ENCODE measurements at places on chromosomes 11 and 22. TPM values are rescaled to one million over a fixed set of nuclear protein-coding genes. Genes with fewer than 3 reads are reported as not detected.

ZNF214 gene
- 1.3 TPM for polyA plus RNA-seq

POU2F3 gene
- 0.40 TPM for polyA plus RNA-seq

TTC36 gene
- polyA plus RNA-seq, result 1.9 TPM

DNA sequence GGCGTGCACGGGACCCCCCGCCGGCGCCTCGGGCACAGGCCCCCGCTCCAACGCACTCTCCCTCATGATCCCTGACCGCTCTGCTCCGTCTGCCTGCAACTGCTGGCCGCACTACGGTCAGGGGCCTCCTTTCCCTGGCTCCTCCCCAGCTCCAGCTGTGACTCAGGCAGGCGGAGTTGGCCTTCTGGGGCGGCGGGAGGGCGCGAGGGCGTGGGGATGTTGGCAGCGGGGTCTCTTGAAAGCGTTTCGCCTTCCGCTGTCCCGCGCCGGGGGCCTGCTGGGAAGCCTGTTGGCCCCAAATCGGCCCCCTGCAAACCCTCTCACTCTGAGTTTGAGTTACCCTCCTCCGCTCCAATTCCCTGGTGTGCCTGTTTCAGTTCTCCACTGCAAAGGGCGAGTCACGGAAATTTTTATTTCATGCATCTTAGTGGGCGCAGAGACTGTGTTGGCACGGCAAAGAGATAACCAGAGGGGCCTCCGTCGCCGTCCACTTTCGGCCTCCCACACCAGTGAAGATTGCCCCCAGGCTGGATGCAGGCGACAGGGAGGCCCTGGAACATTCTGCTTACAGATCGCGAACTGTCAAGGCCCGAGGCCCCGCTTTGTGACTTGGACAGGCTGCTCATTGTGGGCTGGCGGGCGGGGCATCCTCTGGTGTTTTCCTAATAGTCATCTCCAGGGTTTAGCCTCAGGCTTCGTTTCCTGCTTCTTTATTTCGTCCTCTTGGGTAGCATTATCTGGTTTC lies at the start of gene CAVIN3:
CAVIN3 (minus strand) TSS at position 91 of the 745 bp plus-strand sequence; CDS start at position 66, 25 bp downstream.
- peak; percentile 80 for DNase-seq

RHOD gene
- polyA plus RNA-seq, result 16.1 TPM

GRCh38 chr11:110079726-110080125 lies 13.5 kb upstream of the ZC3H12C start:
- DNase-seq, result no peak

DNA sequence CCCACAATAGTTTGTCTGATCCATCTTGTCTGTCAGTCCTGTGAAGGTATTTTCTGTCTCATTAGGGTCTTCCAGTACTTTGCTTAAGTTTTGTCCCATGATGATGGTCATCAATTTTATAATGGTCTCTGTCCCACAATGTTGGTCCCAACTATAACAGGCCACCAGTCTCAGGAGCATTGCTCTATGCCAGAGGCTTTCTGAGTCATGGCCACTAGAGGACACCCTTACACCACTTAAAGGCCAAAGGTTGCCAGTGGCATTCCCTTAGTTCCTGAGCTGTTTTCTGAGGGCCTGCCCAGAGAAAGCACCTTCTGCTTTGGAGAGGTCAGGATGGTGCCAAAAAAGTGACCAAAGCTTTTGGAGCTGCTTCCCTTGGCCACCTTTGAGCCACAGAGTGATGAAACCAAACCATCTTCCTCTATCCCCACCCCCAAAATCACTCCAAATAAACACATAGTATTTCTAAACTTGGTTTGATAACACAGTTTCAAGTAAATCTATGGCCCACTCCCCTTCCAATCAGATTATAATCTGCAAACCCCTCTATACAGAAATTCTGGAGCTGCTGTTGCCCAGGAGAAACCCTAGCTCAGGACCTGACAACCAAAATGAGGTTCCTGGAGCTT lies 19.3 kb downstream of the EIF3F start:
- peak; percentile 63 for DNase-seq

DNA sequence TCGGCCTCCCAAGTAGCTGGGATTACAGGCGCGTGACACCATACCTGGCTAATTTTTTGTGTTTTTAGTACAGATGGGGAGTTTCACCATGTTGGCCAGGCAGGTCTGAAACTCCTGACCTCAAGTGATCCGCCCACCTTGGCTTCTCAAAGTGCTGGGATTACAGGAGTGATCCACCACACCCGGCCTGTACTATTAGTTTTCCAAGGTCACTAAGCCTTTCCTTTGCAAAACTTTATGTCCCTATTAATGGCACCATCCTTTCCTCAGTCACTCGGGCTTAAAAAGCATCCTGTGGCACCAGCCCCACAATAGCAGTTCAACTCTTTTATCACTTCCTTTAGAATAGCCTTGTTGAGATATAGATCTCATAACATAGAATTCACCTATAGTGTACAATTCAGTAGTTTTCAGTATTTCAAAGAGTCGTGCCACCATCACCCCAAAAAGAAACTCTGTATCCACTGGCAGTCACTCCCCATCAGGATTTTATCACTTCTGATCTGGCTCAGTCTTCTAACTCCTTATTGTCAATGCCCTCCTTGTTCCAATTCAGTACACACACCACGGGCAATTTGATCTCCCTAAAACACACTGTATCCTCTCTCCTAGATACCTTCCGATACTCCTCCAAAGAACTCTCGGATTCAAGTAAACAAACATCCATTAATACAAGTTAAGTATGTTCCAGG lies 921 bp upstream of the BCL2L13 start:
- DNase-seq, result no peak

LRRC10B gene
- polyA plus RNA-seq, result 0.09 TPM

EIF1AD gene
- polyA plus RNA-seq, result 14.0 TPM

DNA sequence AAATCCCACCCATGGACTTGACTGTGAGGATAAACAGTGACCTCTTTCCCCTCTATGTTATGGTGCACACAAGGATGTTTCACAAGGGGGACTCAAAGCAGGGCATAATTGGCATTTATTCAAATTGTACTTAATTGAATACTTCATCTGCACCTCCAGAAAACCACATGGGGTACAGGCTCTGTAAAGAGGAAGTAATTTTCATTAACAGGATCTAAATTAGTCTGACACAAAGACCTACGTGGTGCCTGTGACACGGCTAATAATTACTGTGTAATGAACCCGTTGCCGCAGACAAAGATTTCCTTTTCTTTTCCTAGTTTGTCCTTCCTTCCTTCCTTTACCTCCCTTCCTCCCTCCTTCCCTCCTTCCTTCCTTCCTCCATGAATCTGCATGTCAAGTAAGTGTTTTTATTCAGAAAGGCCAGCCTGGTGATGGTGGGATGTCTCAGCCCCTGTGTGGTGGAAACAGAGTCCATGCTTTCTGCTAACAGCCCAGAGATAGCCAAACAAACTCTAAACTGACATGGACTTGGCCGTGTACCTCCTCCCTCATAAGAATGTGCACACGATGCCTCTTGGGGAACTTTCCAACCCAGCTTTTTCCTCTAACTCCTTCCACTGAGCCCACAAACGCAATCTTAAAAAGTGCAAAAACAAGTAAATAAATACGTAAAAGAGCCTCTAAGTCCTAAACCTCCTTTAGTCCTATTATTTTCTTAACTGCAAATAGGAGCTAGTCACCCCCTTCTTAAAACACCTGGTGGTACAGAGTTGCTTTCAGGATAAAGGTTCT lies 118.8 kb downstream of the INSC start:
- no peak for DNase-seq

TOP3B gene
- 20.5 TPM for polyA plus RNA-seq

GRCh38 chr11:120424185-120424969 lies 87.2 kb upstream of the GRIK4 start:
- no peak for DNase-seq

DNA sequence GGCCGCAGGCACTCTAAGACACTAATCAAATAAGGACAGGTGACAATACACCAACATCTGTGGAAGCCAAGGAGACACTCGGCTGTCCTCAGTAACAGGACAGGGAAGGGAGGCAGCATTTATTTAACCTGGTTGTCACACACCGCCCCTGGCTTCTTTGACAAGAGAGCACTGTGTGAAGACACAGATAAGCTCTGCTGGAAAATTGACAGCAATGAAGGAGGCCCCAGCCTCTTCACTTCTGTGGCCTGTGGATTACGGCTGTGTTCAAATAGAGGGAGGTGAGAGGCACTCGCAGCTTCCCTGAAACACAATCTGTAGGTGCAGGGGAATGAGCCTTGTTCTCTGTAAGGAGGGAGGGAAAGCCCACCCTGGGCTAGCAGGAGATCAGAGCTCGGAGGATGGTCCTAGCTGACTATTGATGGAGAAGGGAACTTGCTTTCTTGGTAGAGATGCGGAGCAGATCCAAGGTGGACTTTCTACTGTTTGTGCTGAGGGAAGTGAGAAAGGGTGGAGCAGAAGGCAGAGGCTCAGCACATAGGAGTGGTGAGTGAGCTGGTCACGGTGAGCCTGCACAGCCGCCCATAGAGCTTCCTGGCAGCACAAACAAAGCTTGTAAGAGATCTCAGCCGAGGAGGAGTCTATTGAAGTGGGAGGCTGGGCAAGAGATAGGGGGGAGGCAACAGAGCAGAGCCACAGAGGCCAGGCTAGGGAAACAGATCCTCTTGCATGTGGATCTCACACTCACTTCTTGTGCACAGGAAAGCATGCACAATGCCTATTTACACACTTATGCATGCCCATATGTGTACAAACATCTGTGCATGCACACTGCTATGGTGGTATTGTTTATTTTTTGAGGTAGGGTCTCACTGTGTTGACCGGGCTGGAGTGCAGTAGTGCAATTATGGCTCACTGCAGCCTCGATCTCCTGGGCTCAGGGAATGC lies 114.6 kb upstream of the THY1 start:
- no peak for DNase-seq

GRCh38 chr22:39348909-39349505 lies 784 bp upstream of the SYNGR1 start:
- no peak for DNase-seq

TNNT3 gene
- 8,020 TPM for polyA plus RNA-seq

DNA sequence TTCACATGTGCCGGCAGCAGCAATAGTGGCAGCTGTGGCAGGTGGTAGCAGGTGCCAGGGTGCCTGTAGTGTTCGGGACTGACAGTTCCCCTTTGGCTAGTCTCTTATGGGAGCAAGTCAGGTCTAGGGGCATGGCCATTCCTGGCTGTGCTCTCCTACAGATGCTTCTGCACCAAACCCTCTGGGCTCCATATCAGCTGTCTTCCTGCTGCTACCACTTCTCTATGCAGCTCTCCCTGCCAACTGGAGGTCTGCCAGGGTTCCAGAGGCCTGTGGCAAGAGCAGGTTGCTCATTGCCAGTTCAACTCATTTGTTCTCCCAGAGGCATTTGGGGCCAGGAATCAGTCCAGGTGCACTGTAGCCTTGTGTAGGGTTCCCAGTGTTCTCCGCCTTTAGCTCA lies 473.7 kb downstream of the JRKL start:
- peak; percentile 9 for DNase-seq

DNA sequence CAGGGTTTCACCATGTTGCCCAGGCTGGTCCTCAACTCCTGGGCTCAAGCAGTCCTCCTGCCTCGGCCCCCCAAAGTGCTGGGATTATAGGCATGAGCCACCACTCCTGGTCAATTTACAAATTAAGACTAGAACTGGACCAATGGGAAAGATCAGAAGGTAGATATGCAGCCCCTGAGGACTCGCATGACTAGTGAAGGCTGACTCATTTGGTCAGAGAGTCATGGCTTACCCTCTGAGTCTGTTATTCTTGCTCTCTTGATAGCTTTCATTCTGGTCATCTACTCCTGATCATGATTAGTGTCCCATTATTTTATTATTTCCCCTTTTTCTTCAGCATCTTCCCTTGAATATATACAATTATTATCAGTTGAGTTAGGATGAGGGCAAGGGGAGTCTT lies 2.7 kb upstream of the LDHAL6A start:
- no peak for DNase-seq

GRCh38 chr11:45151362-45151982 lies 5.0 kb downstream of the PRDM11 start:
- no peak for DNase-seq

DNA sequence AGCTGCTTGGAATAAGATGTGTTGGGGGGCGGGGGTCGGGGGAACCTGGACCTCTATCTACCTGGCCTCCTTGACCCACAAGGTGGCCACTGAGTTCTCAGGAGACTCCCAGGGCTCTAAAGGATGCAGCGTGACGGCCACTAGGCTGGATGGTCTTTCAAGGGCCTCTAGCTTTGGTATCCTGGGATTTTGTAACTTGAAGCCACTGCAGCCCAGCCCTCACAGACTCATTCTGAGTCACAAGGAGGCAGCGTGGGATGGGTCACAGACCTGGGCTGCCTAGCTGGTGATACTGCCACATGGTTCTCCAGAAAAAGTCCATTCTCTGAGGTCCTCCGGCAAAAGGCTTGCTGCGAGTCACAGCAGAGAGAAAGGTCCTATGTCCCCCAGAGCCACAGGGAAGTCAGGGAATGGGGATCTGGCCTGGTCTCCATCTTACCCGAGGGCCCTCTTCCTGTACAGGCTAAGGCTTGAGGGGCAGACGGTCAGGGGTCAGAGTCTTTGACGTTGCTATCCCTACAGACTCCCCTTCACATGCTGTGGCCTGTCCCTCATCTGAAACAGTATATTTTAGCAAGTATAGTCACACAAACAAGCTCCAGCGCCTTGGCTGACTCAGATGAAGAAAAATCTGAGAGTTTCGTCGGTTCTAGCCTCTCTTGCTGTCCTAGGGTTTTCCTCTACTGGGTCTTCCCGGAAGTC lies 52.4 kb downstream of the KCNC1 start:
- DNase-seq, result no peak

DNA sequence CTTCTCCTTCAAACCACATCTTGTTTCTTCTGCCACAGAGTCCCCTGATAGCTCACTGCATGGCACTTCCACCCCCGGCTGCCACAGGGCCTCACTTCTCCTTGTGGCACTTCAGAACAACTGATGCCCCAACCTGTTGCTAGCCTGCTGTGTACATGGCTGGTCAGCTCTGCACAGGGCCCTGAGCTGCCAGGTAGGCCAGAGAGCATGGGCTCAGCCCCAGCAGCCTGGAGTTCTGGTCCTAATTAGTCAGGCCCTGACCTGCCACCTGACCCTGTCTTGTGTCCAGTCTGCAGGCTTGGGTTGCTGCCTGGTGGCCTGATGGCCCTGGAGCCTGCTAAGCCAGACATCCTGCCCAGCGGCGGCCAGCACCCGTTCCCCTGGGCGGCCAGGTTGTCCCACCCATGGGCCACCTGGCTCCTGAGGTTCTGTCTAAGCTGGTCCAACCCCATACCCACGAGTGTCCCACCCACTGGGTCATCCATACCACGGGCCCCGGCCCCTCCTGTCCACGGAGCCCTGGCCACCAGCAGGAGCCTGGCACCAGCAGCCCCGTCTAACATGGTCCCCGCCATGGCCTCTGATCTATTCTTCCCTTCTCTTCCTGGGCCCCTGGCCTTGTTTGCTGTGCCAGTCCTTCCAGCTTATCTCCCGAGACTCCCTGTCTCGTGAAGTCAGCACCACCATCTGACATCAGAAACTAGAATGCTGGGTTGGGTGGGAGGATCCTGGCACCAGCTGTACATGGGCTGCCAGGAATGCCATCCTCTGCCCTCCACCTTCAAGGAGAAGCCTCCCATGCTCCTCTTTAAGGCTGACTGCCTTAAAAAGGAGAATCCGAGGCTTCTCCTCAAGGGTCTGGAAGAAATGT lies 3.1 kb upstream of the CERK start:
- no peak for DNase-seq

P4HA3 gene
- polyA plus RNA-seq, result 2.9 TPM

DNA sequence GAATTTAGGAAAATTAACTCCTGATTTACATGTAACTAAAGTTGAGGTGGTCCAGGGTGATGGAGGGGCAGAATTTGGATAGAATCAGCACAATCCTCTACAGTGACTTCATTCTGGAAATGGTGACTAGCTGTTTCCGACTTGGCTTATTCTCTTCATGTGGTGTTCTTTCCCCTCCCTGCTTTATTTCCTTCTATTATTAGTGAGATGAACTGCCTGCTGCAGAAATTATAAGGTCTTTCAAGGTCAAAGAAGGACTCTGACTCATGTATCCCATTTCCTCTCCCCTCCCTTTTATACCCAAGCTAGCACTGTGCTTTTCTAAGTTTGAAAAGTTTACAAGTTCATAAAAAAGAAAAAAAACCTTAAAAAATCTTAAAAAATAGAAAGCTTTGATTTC lies 12.2 kb upstream of the MRPL17 start:
- DNase-seq, result no peak

Measured in muscle of back (tissue), 13 donors.